A549 treated with Mapracorat at 1 μM for 4 hours (cell line): ENCODE measurements at places on chromosomes 13 and 19. TPM values are rescaled to one million over a fixed set of nuclear protein-coding genes. Genes with fewer than 3 reads are reported as not detected.

Gene SLITRK1
- not detected in 5 replicates for total RNA-seq

Gene ZSCAN1
- total RNA-seq = not detected in 5 replicates

Gene ETV2
- 1.7 to 3.1 TPM (median 2.9 TPM) in 5 replicates for total RNA-seq

Gene ZNF681
- total RNA-seq = not detected in 5 replicates

Gene MOB3A
- 12.3 to 13.7 TPM (median 13.2 TPM) in 5 replicates for total RNA-seq

Gene KIR2DL1
- not detected in 5 replicates for total RNA-seq

Gene KLK12
- total RNA-seq = not detected in 5 replicates

Gene ZFR2
- not detected in 5 replicates for total RNA-seq

Gene UHRF1
- 38.9 to 48.4 TPM (median 45.3 TPM) in 5 replicates for total RNA-seq

Gene PABPC3
- total RNA-seq = 0.14 to 0.25 TPM (median 0.18 TPM) in 5 replicates

Gene ZNF180
- 7.5 to 8.9 TPM (median 8.5 TPM) in 5 replicates for total RNA-seq

Gene CYP2A7
- not detected in 5 replicates for total RNA-seq

Gene TMTC4
- total RNA-seq = 9.1 to 13.9 TPM (median 11.5 TPM) in 5 replicates

Gene PRRG2
- 0.44 to 1.1 TPM (median 0.75 TPM) in 5 replicates for total RNA-seq

Gene EDNRB
- total RNA-seq = not detected in 5 replicates

Gene MYO1F
- 0.16 to 0.48 TPM (median 0.24 TPM) in 5 replicates for total RNA-seq

Gene SELENOV
- total RNA-seq = not detected in 5 replicates

Gene IFT88
- 8.8 to 10.3 TPM (median 9.8 TPM) in 5 replicates for total RNA-seq

Gene LRRC4B
- 0.28 to 0.51 TPM (median 0.50 TPM) in 5 replicates for total RNA-seq

Gene ZNF793
- 0.10 to 0.16 TPM in 2 of 5 replicates, not detected in the others for total RNA-seq

Gene SYNE4
- 0.11 to 0.28 TPM (median 0.15 TPM) in 5 replicates for total RNA-seq

Gene CRX
- total RNA-seq = not detected in 5 replicates

Gene VSTM1
- 0.52 to 0.83 TPM (median 0.57 TPM) in 4 of 5 replicates, not detected in the other for total RNA-seq

Gene RTBDN
- total RNA-seq = 0.22 to 0.48 TPM (median 0.33 TPM) in 3 of 5 replicates, not detected in the others

Gene FGF9
- not detected in 5 replicates for total RNA-seq

Gene COMP
- 0.07 to 0.23 TPM (median 0.14 TPM) in 5 replicates for total RNA-seq

Gene MAB21L1
- total RNA-seq = not detected in 5 replicates
